Osteoblast (primary cell): ENCODE measurements at places on chromosomes 3 and 15. TPM values are rescaled to one million over a fixed set of nuclear protein-coding genes. Genes with fewer than 3 reads are reported as not detected.

The SLC28A1 gene
- total RNA-seq: not detected in 2 replicates

The ILDR1 gene
- total RNA-seq: not detected in 2 replicates

The AHSG gene
- not detected in 2 replicates for total RNA-seq

The CSTA gene
- total RNA-seq: 18.1 and 18.3 TPM in 2 replicates

The ATP11B gene
- total RNA-seq: 71.3 and 76.0 TPM in 2 replicates

The ZDHHC23 gene
- total RNA-seq: 0.88 and 1.1 TPM in 2 replicates

The GTF2E1 gene
- 13.0 and 14.4 TPM in 2 replicates for total RNA-seq

The ADGRG7 gene
- not detected in 2 replicates for total RNA-seq

The CHRNA3 gene
- not detected in 2 replicates for total RNA-seq

The TGM5 gene
- not detected in 2 replicates for total RNA-seq
